ENCODE measurements at places on chromosomes 3 and 15.

- H3K4me1 ChIP-seq, result peaks cover 17% of the 10 kb centered on the region
Observed at GRCh38 chr3:181752202-181752671, 40.5 kb downstream of the SOX2 start.

- H3K36me3 ChIP-seq, result no peaks in the 10 kb centered on the region
- H3K27me3 ChIP-seq, result no peaks in the 10 kb centered on the region
- H3K27ac ChIP-seq, result no peak overlapping the region
Observed at GRCh38 chr3:127084401-127084990, 101.6 kb downstream of the PLXNA1 start.

DNA sequence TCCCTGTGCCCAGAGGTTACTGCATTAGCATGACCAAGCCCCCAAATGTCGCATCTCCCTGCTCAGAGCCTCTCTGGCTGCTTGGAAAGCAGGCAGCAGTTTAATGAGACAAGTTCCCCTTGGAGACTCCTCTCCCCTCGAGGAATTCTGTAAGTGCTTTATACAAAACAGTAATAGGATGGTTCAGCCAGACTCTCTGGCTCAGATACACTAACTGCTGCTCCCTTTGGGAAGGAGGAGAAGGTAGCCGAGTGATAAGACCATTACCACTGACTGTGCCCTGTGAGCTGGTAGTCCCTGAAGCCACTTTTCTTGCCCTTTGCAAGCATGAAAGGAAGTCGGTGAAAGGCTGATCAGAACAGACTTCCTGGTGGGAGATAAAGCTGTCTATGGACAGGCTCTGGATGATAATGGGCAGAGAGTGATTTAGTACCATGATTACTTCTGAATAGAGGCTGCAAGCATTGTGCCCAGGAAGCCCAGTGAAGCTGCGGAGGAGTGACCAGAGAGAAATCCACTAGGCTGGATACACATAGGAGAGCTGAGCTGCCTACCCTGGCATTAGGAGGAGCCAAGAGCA, 100.8 kb downstream of the SEMA6D start:
- H3K27me3 ChIP-seq, result no peaks in the 10 kb centered on the region
- no peak for DNase-seq
- H3K4me1 ChIP-seq, result peaks cover 38% of the 10 kb centered on the region
- no peak overlapping the region for H3K4me3 ChIP-seq
- H3K27ac ChIP-seq, result no peak overlapping the region

DNA sequence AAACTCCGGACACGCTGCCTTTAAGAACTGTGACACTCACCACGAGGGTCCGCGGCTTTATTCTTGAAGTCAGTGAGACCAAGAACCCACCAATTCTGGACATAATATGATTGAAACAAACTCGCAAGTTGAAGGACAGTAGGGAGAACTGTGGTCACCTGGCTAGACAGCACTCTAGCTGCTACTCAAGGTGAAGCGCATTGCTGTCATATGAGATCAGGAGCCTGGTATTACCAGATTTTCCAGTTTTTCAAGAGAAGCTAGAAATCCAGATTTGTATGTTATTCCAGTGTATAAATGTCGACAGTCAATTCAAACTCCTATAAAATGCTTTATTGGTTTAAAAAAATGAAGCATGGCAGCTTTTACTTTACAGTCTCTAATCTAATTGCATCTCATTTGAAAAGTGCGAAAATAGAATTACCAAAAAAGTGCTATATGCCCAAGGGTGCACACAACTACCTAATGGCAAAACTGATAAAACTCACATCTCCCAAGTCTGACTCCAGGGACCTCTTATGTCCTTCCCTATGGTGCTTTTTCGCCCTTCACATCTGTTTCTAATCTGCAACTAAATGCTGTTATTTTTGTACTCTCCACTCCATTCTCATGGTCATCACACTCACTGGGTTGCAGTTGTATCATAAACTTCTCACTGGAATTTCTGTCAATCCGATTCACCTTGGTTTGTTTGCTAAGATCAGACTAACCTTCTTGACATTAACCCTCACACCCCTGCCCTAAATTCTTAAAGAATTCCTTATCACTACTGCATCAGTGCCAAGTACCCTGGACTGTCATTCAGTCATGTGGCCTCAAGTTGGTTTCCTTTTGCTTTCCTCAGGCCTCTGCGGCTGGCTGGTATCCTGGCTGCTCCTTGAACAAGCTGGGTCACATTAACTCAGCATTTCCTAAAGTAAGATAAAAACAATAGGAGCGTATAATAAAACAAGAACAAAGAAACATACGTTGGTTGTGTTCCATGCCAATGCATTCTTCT, 31.5 kb upstream of the ARHGEF26 start:
- no peak overlapping the region for H3K27ac ChIP-seq
- H3K4me3 ChIP-seq, result no peak overlapping the region
- no peak for DNase-seq
- H3K27me3 ChIP-seq, result no peaks in the 10 kb centered on the region

GRCh38 chr3:45168451-45168850, 22.3 kb upstream of the CDCP1 start:
- H3K27ac ChIP-seq, result no peak overlapping the region
- peaks cover 8% of the 10 kb centered on the region for H3K27me3 ChIP-seq
- DNase-seq, result no peak
- peaks cover 8% of the 10 kb centered on the region for H3K4me1 ChIP-seq

GRCh38 chr3:104873331-104873730, 493.4 kb upstream of the ALCAM start:
- no peak overlapping the region for H3K4me3 ChIP-seq
- no peak for DNase-seq
- no peaks in the 10 kb centered on the region for H3K36me3 ChIP-seq
- H3K4me1 ChIP-seq, result no peaks in the 10 kb centered on the region
- no peaks in the 10 kb centered on the region for H3K27me3 ChIP-seq

DNA sequence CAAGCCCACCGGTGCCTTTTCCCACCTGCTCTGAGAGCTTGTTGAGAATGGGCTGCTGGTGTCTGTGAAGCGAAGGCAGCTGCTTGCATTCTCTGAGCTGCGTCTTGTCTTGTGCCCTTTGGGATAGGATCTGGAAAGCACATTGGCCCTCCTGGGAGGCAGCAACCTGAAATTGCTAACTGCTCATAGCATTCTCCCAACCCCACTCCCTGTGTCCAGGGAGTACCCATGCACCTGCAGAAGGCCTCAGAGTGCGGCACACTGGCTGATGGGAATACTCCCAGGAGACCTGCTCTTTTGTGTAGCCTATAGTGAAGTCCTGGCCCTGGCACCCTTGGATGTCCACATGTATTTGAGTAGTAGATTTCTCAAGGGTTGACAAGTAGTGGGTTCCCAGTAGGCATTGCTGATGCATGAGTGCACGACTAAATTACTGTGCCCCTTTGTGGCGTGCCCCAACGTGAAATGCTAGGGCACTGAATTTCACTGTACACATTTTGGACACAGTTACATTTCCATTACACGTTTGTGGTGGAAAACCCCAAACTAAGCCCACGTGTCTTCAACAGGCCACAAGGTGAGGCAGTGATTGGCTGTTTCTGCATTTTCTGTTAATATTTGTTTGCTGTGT, 3.7 kb downstream of the EPHB1 start:
- H3K36me3 ChIP-seq, result no peaks in the 10 kb centered on the region
- H3K4me3 ChIP-seq, result no peak overlapping the region
- H3K27me3 ChIP-seq, result peaks cover 90% of the 10 kb centered on the region
- no peaks in the 10 kb centered on the region for H3K4me1 ChIP-seq

All from cardiac muscle cell (in vitro differentiated cells and primary cell).